ENCODE measurements at places on chromosomes 6 and 20.

GRCh38 chr20:35303382-35303734, 11.1 kb upstream of the FAM83C start:
- DNase-seq = no peak

GRCh38 chr6:10398446-10399218, 16.2 kb downstream of the TFAP2A start:
- DNase-seq = no peak

DNA sequence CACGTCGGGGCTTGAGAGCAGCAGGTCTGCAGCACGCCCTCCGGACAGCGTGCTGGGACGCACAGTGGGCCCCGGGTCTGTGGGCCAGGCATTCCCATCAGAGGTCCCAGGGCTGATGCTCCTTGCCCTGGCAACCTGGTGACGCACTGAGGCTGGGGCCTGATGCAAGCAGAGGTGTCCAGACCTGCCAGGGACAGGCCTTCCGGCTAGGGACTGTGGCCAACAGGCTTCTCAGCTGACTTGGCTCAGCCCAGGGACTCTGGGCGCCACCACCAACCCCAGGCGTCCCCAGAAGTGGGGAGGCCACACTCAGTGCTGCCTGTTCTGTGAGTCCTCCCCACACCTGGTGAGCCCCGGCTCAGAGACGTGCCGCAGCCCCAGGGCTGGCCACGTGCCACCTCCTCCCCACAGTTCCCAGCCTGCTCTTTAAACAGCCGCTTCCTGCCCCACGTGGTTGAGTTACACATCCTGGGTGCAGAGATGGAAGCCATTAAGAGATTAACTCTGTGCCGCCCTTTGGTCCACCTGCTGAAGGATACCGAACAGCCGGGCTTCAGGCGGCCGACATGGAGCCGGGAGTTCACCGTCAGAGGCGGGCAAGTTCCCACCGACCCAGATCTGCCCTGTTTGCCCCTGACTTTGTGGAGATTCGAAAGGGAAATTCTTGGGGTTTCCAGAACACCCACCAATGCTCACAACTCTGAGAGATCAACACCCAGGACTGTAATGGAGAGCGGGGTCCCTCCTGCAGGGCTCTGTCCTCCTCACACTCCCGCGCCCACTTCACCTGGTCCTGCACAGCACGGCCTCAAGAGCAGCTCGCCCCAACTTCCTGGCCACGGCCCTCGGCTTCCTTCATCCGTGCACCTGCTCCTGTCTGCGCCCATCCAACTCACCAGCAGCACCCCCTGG, 37.6 kb upstream of the ZBP1 start:
- DNase-seq = no peak

- DNase-seq = no peak
Measured at GRCh38 chr20:8404912-8405635, 273.0 kb downstream of the PLCB1 start.

DNA sequence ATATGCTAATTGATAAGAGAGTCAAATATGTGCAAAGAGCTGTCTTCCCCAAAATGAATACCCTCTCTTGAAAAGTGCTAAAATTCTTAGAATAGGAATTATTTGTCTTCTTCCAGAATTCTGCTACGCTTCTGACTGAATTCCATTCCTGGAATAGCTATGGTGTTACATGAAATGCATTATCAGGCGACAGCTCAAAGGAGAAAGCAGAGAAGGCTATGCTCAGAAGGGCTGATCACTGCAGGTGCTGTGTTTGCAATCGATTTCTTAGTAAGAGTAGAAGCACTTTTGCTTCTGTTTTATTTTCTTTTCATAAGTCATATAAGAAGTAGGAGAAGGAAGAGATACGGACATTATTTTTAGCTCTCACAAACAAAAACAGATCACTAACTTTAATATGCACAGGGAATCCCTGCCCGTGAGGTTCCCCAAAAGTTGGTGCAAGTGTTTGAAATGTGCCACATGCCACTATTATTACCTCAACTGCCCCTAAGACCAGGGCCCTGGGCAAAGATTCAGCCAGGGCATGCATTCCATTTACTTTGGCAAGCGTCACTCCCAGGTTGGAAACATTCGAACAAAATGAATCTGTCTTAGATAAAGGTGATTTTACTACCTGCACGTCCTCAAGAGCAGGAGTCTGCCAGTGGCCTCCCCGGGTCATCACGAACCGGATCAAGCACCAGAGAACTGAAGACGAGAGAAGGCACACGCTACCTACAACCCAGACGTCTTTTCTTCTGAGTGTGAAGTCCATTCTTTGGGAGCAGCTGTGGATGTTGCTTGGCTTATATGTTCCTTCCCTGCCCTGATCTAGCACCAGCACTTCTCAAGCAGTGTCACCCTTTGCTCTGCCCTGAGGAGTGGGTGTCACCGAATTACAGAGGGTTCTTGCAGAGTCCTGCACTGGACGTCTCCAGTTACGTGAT, 7.2 kb downstream of the MYLK4 start:
- DNase-seq = no peak

GRCh38 chr20:45975686-45976085, 3.7 kb upstream of the ZNF335 start:
- DNase-seq = no peak

GRCh38 chr6:73477407-73477806, 15.9 kb downstream of the MTO1 start:
- DNase-seq = no peak

All from H54 (cell line).